Nephron progenitor cell (in vitro differentiated cells): ENCODE measurements at places on chromosomes 16 and 17.

GRCh38 chr16:62562121-62562520 lies 525.9 kb upstream of the CDH8 start:
- DNase-seq, result no peak

DNA sequence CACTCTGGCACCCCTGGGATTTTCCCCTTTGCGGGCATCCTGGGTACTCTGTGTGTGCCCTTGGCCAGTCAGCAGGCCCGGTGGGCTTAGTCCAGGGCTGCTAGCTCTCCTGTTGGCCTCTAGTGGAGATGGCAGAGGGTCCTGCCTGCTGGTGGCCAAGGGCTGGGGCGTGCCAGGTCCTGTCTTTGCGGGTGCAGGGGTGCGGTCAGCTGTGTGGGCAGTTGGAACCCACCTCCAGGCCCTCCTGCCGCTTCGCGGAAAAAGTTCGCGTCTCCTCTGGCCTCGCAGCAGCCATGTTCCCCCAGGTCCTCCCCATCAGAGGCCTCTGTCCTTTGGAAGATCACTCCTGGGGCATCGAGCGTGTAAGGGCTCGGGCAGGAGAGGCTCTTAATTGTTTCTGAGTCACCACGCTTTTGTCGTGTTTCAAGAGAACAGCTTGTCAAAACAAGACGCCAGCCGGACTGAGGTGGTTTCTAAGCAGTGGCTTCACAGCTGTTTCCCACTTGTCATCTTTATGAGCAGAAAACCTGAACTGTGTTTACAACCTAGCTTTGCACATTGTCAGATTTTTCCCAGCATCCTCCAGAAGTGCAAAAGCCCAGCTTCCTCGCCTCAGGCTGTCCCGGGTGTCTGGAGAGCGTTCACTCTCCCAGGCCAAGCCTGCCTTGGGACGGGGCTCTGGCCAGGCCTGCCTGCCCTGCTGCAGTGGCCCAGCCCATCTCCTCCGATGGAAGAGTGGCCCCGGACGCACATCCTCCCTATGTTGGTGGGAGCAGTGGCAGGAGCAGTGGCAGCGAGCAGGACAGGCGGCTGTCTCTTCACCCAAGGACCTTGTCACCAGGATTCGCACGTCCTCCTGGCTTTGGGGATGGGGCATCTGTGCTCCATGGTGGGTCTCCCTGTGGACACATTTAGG lies 5.0 kb upstream of the DNASE1L2 start:
- no peak for DNase-seq

DNA sequence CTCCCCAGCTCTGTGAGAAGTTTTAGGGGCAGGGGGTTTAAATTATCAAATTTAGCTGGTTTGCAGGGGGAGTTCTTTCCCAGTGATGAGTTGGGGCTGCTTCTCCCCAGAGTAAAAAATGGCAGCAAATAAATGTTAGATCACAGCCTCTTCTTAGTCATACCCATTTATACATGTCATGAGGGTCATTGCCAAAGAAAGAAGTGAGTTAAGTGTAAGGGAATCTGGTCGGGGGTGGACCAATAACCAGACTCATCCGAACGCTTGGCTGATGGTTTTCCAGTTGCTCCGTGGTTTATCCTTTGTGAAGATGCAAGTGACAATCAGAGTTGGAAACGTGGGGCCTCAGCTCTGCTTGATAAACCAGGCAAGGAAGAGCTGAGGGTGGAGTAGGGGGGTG lies 87.1 kb downstream of the PLXDC1 start:
- no peak for DNase-seq

DNA sequence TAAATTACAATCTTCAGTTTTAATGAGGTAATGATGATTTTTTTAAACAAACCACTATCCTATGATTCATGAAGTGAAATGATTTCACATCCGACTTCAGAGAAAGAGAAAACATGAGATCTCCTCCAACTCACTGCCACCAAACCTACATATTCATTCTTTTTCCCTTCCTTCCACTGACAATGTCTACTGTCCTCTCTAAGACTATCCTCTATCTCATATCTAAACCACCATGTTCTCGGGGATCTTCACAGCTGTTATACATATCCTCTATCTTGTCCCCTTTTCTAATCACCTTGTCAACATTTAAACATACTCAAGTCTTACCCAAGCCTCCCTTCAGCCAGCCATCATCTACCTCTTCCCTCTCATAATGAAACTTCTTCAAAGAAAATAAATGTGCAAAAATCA lies 53.5 kb downstream of the SMURF2 start:
- no peak for DNase-seq

DNA sequence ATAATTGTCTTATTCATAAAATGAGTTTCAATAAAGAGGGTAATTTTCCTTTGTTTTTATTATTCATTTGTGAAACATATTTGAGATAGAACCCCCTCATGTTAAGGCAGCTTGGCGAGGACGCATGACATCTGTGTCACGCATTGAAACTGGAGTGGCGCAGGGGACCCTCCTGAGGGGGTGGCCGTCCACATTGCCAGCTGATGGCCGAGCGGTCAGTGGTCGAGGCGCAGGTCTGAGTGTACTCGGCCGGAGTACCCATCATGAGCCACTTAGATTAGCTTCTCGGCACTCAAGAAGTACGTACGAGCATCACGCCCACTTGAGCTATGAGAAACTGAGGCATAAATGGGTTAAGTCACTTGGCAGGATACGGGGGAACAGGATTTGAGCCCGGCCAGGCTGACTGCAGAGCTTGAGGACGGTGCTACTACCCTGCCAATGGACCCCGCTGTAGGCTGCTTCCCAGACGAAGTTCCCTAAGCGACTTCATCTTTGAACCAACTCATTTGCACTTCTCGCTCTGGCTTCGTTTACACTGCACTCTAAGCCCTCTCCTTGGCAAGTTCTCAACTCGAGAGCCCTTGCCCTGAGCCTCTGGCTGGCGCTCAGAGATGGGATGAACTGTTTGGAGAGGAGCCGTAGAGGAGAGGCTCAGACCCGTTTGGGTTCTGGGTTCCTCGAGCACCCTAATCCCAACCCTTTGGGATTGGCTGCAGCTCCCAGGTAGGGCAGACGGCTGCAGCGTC lies 91.8 kb downstream of the SDK2 start:
- DNase-seq, result no peak

- DNase-seq, result no peak
Measured at GRCh38 chr16:28943281-28943680, 7.5 kb upstream of the NFATC2IP start.

- no peak for DNase-seq
Measured at GRCh38 chr17:20926532-20926931, 116.3 kb downstream of the USP22 start.

- DNase-seq, result no peak
Measured at GRCh38 chr17:65630502-65630901, 69.1 kb upstream of the AXIN2 start.

DNA sequence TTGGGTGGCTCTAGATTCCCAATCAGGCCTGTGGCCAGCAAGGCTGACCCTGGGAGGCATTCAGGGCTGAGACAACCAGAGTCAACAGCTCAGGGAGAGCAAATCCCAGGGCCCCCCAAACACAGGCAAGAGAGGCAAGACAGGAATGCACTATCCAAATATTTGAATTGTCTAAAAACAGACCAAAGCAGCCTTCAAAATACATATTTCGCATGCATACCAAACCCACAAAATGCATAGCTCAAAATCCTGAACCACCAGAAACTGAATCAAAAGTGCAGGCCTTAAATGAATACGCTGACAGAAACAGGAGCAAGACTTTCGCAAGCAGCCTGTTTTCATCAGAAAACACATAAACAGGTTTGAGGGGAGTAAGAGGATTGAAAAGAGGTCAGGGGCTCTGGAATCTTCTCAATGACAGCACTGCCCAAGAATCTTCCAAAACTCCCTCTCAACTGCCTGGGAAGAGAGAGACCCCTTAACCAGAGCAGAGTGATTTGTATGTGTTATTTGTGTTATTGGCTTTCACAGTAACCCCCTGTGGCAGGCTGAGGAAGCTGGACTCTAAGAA lies 213.6 kb upstream of the CDH5 start:
- DNase-seq, result no peak

DNA sequence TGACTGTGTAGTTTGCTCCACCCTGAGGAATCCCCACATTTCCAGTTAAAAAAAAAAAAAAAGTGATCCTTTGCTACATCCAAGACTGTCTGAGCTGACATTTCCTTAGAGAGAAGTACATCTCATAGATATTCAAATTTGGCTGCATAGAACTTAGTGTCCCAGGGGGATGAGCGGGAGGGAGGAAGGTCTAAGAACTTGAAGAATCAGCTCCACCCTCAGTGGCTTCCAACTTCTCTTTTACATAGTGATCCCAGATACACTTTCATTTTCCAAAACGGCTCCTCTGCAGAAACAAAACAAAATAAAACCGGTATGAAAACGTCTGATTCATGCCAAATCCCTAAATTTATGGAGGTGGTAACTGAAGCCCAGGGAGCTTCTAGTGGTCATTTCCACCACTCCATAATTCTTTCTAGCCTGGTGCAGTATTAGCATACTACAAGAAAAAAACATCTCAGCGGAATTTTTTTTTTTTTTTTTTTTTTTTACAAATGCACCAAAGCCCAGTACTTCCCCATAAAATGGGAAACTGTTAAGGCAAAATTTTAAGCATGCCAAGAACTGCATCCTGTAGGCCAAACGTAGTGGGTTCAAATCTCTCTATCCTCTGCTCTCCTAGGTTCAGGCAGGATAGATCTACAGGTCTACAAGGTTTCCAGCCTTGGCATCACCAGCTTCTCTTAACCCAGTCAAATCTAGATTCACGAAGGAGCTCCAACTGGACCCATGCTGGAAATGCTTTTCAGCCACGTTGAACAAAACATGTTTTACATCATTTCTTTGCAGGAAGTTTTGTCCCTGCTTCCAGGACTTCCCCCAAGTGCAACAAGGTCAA lies 29.3 kb downstream of the MAF start:
- DNase-seq, result no peak

DNA sequence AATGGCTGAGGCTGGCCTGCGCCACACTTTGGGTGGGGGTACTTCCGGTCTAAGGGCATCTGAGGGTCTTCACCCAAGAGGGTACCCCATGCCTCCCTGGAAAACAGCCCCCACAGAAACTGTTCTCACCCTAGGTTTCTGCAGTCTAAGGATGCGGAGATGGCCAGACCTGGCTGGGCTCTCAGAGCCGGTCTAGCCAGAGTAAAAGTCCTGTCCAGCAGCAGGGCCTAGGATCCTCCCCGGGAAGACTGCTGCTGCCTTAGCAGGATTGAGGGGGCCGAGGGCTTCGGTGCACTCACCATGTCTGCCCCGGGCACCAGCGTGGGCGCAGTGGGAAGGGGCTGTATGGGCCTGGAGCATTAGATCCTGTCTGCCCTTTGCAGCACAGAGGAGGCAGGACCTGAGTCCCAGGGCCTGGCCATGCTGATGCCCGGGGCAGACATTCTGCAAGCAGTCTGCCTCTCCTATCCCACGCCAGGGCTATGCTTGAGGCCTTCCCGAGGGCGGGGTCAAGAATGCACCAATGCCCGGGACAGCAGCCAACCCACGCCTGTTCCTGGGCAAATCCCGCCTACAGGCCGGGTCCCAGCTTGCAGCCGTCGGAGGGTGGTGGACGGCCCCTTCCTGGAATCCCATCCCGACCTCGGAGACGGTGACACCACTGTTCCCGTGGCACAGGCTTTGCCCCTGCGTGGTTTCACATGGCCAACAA lies 54.7 kb downstream of the CBFA2T3 start:
- no peak for DNase-seq

DNA sequence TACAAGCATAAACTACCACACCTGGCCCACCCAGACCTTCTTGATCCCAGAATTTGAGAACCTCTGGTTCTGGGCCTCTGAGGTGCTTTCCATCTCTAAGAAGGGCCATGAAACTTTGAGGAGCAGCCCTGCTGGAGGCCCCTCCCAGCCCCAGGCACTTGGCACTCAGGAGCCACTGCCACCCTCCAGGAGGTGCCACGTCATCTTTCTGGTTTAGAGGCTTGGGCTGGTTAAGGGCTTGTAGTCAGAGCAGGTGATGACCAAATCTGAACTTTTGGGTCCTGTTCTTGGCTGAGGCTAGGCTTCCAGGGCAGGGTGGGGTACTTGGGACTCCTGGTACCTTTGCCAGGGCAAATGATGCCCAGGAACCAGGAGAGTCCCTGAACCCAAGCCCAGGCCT lies 13.8 kb upstream of the DLX4 start:
- DNase-seq, result no peak
